Stimulated activated CD4-positive, alpha-beta T cell treated with anti-CD3 and anti-CD28 coated beads, Interleukin-4, amount 100 ng/mL, for 24 hours (primary cell): ENCODE measurements at places on chromosomes 5 and 9.

DNA sequence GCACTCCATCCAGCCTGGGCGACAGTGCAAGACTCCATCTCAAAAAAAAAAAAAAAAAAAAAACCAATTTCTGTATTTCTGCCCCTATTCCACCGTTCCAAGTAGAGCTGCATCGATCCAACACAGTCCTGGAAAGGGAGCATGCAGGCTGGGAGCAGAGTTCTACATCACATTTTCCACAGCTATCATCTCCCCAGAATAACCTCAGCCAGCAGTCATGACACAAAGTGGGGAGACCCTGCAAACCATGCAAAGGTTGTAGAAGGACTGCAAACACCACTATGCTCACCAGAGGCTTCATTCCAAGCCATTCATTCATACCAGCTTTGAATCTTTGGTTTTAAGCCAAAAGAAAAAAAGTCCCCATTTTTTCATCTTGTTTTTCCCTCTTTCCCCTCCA lies 20.8 kb upstream of the ZNF354A start:
- DNase-seq: no peak

DNA sequence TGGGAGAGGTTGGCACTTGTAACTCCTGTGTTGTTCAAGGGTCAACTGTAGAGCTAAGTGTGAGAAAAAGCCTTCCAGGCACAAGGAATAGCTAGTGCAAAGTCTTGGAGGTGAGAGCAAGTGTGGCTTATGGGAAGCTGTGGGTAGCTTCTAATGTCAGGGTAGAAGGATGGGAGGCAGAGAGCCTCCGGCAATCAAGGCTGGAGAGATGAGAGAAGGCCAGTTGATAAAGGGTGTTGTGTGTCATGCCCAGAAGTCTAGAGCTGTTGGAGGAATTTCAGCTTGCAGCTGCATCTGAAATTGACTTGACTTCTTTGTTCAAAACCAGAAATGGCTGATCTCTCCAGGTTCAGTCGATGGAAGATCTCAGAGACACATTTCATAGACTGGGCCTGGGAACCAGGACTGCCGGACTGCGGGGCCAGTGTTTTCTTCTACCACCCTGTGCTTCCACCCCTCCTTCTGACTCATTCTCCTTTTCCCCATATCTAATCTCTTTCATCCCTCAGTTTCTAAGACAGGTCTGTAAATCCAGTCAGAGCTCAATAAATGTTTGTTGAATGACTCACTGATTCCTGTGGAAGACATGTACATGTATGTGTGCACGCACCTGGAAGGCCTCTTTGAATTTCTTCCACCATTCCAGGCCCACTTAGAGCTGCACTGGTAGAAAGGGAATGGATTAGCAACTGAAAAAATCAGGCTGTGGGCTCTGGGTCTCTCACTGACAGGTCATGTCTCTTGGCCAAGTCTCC lies 67.8 kb upstream of the KLF4 start:
- no peak for DNase-seq

DNA sequence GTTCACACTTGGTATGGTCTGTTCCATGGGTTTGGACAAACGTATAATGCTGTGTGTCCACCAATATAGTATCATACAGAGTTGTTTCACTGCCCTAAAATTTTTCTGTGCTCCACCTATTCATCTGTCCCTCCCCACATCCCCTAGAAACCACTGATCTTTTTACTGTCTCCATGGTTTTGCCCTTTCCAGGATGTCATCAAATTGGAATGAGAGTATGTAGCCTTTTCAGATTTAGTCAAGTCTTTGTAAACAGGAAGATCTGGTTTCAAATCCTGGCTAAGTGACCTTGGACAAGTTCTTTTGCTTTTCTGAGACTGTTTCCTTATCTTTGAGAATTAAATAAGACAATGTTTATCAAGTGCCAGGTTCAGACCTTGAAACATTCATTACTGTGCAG lies 13.2 kb upstream of the LVRN start:
- DNase-seq: no peak

GRCh38 chr5:68433923-68434879 lies 218.6 kb downstream of the PIK3R1 start:
- DNase-seq: peak; percentile 96

DNA sequence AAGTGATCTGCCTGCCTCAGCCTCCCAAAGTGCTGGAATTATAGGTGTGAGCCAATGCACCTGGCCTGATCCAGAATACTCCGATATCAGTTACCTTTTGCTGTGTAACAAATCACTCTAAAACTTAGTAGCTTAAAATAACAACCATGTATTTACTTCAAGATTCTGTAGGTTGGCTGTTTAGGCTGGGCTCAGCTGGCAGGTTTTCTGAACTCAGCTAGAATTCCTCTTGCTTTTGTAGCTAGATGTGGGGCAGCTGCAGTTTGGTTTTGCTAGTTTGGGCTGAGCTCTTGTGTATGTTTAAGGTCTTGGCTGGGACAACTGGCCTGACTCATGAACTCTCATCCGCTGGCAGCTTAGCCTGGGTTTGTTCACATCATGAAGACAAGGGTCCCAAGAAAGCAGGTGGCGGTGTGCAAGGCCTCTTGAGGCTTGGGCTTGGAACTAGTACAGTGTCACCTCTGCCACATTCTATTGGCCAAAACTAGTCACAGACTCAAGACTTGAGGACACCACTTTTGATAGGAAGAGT lies 138.3 kb upstream of the SHB start:
- no peak for DNase-seq

GRCh38 chr9:92165484-92165883 lies 50.3 kb upstream of the SPTLC1 start:
- no peak for DNase-seq

DNA sequence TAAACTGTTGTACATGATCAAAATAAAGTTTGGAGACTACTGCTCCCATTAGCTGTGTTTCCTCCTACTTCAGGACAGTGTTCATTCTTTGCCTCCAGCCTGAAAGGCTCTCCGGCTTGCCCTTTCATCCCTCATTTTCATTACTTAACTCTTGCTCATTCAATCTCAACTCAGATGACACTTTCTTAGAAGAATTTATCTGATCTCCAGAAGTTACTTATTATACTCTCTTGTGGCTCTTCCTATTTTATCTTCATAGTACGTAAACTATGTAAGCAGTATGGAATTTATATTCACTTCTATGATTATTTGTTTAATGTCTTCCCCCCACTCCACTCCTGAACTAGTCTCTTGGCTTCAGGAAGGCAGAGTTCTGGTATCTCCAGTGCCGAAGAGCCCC lies 1737.9 kb upstream of the C9orf72 start:
- no peak for DNase-seq

GRCh38 chr9:19137282-19137681 lies 10.0 kb upstream of the PLIN2 start:
- DNase-seq: no peak

DNA sequence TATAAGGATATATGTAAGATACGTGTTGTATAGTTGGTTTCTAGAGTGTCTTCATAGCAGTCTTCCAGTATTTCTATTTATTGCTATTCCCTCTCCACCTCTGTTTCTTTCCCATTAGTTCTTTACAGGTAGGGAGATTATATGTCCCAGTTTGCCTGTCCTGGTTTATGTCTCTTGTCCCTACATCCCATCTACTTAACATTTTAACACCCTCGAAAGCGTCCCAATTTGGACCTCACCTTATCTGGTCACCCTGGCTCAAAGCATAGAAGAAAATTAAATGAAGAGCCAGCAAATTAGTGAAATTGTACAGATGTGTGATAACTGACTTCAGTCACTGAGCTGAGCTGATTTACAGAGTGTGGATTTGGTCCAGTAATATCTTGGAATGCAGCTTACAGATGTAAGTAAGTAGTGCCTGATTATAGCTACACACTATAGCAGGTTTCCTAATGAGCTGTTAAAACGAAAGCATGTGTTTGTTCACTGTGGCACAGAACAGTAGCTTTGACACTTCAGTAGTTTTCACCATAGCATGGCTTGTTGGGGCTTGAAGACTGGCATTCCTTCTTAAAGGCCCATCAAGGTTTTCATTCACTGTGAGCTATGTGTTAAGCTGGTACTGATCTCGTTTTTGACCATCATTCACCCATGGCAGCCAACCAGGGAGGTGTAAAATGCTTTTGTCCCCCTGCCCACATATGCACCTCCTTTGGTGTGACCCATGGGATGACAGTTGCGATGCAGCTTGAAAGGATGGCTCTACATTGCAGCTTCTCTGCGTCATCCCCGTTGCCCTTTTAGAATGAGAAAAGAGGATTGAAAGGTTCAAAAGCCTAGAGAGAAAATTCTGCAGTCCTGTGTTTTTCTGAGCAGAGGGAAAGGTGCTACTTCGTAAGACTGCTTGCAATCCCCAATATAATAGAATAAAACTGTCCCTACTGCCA lies 192.1 kb upstream of the DMRT1 start:
- no peak for DNase-seq

GRCh38 chr9:92297611-92298010 lies 4.1 kb upstream of the IARS1 start:
- DNase-seq: no peak

GRCh38 chr9:92738661-92739081 lies 26.0 kb downstream of the BICD2 start:
- no peak for DNase-seq

GRCh38 chr9:121394292-121394691 lies 24.2 kb upstream of the STOM start:
- no peak for DNase-seq

GRCh38 chr5:169411786-169412430 lies 111.0 kb upstream of the SLIT3 start:
- DNase-seq: no peak

DNA sequence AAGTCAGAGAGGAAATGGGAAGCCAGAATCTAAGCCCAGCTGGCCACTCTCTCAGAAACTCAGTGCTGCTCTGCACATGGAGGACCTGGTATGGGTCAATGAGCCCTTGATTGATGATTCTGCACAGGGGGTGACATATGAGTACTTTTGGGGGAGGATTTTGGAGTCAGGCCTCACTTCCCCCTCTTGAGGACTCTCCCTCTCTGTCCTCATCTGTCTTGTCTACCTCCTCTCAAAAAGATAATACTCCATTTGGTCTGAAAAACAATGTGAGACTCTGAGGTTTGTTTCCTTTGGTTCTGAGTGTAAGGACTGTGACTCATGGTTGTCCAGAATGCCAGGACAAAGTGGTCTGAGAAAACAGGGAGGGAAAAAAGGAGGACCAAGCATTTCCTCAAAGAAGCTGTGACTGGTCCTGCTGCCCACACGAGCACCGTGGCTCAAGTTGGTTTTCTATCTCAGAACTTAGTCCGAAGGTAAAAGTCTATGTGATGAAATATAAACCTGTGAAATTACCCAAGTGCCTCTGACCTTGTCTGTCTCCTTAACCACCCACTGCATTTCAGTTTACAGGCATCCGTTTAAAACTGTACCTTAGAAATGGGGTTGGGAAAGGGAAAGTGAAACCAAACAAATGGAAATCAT lies 11.1 kb downstream of the TTC39B start:
- no peak for DNase-seq

DNA sequence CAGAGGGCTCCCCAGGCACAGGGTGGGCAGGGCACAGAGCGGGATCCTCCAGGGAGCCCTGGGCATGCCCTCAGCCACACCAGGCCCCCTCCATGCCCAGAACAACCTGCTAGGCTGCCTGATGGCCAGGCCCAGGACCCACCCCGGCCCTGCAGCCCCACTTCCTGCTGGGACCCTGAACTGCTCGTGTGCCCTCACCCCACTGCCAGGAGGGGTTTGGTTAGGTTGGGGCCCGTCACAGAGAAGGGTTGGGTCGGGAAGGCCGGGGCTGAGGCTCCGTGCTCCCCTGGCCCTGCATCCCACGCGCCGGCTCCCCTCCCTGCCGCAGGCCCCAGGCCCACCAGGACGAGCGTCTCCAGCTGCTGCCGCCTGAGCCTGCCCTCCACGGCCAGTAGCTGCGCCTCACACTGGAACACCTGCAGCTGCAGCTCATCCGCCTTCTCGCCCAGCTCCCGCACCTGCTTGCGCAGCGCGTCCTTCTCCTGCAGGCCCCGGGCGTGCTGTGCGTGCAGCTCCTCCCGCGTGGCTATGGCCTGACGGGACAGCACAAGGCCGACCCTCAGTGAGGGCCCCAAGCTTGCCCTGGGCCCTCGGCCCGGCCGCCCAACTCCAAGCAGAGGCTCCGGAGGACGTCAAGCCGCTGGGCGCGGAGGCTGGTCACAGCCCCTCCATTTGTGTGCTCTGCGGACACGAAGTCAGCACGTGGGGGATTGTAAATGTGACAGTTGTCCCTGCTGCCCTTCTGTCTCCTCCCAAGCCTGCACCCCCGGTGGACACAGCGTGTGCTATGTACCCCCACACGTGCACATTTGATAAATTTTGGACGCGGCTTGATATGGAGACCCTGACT lies 4.0 kb upstream of the DNLZ start:
- no peak for DNase-seq

DNA sequence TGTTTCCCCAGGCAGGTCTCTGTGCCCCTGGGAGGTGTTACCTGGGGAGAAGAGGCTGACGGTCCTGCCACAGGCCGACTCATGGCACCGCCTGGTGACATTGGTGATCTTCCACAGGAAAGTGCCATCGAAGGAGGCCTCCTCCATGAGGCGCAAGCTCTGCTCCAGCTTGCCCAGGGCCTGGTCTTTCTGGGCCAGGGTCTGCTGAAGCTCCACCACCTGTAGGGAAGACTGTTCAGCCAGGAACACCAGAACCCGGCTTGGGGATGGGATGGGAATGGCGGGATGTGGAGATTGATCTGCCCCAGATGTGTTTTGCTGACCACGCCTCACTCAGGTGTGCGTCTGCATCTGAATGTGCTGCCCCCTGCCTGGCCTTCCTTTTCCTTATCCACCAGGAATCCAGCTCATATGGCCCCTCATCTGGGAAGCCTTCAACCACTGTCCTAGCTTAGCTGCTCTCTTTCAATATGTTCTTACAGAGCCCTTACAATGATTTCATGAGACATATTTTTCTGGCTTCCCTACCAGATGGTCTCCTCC lies 15.2 kb downstream of the TRAF1 start:
- DNase-seq: no peak

DNA sequence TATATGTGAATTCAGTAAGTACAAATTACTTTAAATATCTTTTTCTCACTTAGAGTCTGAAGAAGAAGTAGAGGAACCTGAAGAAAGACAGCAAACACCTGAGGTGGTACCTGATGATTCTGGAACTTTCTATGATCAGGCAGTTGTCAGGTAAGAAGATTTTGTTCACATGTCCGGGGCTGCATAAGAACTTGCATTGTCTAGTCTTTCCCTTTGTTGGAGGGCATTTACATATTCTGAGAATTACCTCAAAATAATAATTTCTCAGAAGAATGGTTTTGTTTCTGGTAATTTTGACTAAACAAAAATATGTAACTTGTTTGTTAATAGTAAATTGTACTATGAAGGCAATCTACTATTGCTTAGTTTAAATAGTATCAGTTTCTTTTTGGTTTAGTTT lies 23.7 kb downstream of the G3BP1 start:
- no peak for DNase-seq
